ENCODE measurements at places on chromosomes 6 and 20.
A peak's percentile ranks its signal among the peaks of the same experiment; 100 is the strongest.

DNA sequence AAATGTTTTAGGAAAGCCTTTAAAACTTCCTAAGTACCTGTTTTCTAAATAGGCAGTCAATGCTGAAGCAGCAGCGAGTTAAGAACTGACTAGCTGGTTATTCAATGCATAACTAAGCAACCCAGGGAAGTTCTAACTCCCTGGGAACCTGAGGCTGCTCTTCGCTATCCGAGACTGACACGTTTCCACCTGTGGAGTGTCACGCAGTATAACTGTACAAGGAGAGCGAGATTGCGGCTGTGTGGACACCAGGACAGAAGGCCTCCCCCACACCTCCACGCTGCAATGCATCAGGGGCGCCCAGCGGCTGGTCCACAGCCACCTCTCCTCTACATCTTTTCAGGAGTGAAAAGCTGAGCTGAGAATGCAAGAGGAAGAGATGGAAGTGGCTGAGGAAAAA is 8.0 kb downstream of the PXDC1 start:
- no peak for DNase-seq

GRCh38 chr6:150276937-150277742 is 91.7 kb upstream of the IYD start:
- no peak for DNase-seq

DNA sequence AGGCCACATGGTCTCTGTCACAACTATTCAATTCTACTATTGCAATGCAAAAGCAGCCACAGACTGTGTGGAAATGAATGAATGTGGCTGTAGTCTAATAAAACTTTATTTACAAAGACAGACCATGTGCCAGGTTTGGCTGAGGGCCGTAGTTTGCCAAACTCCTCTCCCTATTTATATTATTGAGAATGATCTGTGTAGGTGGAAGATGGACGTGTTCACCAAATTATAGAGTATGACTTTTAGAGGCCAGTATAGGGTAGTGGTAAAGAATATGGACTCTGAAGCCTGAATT is 125.7 kb upstream of the MYLIP start:
- DNase-seq, result no peak

- DNase-seq, result peak; percentile 89
Measured at GRCh38 chr6:33744001-33744848, 2.5 kb downstream of the IP6K3 start.

DNA sequence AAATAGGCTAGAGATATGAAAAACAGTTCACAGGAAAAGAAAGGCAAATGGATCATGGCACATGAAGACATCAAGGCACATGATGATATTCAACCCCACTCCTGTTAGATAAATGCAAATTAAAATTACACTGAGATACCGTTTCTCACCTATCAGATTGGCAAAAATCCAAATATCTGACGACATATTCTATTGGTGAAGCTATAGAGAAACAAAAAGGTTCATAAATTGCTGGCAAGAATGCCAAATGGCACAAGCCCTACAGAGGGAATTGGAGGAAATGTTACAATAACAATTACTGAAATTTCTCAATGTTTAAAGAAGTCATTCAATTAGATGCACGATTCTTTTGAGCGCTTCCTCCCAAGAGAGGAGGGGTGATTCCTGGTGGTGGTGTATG is 45.3 kb upstream of the DSN1 start:
- DNase-seq, result no peak

GRCh38 chr6:117483004-117483644 is 650 bp downstream of the DCBLD1 start:
- DNase-seq, result peak; percentile 86

- DNase-seq, result no peak
Measured at GRCh38 chr20:11375966-11376365, 541.7 kb upstream of the BTBD3 start.

Data from neural progenitor cell (in vitro differentiated cells).